ENCODE measurements at places on chromosomes 11 and 22.

GRCh38 chr11:124285610-124286344 lies 28.0 kb downstream of the OR8D1 start:
- DNase-seq = peak; percentile 96

DNA sequence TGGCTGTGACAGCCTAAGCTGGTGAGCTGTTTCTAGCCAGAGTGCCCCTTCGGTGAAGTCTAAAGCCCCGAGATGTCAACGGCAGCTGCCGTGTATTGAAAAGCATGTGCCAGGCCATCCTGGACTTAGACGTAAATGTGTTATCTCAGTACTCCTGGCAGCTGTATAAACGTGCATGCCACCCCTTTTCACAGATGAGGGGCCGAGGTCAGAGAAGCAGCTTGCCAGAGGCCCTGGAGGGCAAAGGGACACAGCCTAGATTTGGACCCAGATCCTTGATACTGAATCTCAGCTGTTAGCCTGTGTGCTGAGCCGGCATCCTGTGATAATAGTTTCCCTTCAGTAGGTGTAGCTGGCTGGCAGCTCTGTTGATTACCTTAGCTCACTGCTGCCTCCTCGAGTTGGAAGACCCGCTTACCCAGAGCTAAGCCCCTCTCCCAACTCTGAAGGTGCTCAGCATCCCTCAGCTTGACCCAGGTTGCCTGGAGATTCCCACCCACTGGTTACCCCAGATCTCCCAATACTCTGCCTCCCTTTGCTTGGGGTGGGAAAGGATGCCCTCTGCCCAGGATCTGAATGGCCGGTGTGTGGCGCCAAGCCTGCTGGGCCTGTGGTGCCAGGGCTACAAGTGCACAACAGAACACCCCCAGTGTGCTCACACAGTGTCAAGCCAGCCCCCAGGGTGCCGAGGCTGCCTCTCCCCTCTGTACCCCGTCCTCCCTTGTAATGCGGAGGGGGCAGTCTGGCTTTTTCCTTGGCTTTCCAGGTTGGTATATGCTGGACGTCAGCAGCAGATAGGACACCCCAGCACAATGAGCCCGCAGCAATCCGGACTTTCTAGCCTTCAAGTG lies 59.8 kb upstream of the WNT7B start:
- DNase-seq = no peak

DNA sequence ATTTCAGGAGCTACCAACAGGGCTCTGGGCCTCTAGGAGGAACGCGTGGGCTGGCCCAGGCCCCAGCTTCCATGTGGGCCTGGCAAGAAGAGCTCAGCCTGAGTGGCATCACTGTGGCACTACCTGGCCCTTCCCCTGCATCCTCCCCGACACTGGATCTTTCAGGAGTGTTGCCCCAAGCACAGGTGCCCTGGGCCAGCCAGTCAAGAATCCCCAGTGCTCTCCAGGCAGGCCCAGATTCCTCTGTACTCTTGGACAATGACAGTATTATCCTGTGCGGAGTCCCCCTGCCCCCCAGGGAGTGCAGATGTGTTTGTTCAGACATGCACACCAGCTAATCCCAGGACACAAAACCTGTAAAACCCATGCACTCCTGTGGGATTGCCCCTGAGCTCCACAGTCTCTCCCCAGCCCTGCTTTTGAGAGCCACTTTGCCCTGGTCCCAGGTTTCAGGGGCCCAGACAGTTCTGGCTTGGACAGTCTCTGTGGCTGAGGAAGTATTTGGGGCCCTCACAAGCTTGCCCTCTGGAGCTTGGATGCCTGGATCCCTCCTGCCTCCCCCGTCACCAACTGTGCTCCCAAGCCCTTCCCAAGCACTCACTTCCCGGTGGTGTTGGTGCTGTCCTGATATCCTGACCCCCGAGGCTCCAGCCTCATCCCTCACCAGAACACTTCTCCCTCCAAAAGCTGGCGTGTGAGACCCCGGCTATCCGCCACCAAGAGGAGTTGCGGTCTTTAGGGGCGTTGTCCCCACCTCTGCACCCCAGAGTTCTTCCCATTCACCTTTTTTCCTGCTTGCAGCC lies 39.9 kb downstream of the KCNC1 start:
- no peak for DNase-seq

- peak; percentile 63 for DNase-seq
Measured at GRCh38 chr11:20360650-20361049, 2.9 kb upstream of the HTATIP2 start.

- DNase-seq = no peak
Measured at GRCh38 chr11:43580735-43581369, 99.7 kb upstream of the HSD17B12 start.

DNA sequence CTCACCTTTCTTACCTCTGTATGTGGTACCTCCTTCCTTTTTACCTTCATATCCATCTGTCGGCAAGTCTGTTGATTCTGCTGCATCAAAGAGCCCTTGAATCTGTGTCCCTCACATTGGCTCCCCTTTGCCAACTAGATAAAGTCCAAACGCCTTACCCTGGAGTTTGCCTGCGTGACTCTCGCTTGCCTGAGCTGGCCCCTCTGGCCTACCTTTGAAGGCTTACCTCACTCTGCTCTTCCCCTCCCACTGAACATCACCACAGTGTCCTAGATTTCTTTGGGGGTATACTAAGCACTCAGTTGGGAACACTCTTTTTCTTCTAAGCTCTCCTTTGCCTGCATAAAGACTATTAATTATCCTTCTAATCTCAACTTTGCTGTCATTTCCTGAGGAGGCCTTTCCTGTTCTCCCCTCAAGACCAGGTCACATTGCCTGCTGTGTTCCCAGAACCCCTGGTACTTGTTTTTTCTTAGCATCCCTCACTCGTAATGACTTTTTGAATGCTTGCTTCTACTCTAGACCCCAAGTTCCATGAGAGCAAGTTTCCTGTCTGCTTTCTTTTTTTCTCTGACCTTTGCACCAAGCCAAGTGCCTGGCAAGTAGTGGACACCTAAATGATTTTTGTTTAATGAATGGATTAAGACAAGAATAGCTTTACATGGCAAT lies 67.8 kb upstream of the ADORA2A start:
- DNase-seq = no peak

GRCh38 chr11:27907530-27907929 lies 200.4 kb downstream of the KIF18A start:
- DNase-seq = peak; percentile 24

- DNase-seq = no peak
Measured at GRCh38 chr11:116693593-116694348, 79.0 kb downstream of the BUD13 start.

DNA sequence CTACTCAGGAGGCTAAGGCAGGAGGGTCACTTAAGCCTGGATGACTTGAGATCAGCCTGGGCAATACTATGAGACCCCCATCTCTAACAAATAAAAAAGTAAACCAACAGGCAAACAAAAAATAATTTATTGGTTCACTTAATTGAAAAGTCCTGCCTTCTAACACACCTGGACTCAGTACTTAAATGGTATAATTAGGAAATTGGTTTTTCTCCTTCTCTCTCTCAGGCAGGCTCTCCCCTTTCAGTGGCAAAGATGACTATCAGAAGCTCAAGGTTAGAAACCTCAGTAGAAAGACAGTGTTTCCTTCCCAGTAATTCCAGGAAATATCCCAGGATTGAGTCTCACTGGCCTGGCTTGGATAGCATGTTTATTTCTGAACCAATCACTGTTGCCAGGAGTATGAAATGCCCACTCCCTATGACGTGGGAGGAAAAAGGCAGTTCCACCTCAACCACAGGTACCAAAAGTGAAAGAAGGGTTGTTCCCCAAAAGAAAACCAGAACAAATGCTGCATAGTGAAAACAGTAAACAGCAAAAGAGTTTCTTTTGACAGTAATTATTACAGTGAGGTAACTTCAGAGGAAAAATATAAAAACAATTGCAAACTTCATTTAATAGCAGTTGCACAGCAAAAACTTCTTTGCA lies 56.3 kb upstream of the SOX6 start:
- DNase-seq = no peak

GRCh38 chr11:73284106-73284505 lies 12.0 kb downstream of the P2RY6 start:
- DNase-seq = no peak

GRCh38 chr11:8008212-8008611 lies 21.1 kb downstream of the EIF3F start:
- no peak for DNase-seq

- no peak for DNase-seq
Measured at GRCh38 chr11:123561431-123561800, 93.0 kb downstream of the SCN3B start.

All from iris pigment epithelial cell (primary cell).